ENCODE measurements at places on chromosomes 16 and 17.

- no peak for DNase-seq
Measured at GRCh38 chr17:54771409-54771915, 129.2 kb upstream of the TOM1L1 start.

GRCh38 chr16:30778549-30779244 lies 8.3 kb downstream of the ZNF629 start:
- peak; percentile 41 for DNase-seq

- DNase-seq: no peak
Measured at GRCh38 chr17:59369031-59369975, 37.8 kb downstream of the YPEL2 start.

GRCh38 chr17:43171586-43172487 lies 823 bp downstream of the NBR1 start:
- DNase-seq: peak; percentile 80

DNA sequence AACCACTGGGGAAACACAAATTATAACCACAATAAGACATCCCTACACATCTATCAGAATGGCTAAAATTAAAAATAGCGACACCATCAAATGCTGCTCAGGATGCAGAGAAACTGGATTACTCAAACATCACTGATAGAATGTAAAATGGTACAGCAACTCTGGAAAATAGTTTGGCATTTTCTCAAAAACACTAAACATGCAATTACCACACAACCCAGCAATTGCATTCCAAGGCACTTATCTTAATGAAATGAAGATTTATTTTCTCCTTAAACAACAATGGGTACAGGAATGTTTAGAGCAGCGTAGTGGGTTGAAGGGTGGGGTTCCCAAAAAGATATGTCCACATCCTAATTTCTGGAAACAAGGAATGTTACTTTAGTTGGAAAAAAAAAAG lies 309.0 kb upstream of the PMFBP1 start:
- no peak for DNase-seq

DNA sequence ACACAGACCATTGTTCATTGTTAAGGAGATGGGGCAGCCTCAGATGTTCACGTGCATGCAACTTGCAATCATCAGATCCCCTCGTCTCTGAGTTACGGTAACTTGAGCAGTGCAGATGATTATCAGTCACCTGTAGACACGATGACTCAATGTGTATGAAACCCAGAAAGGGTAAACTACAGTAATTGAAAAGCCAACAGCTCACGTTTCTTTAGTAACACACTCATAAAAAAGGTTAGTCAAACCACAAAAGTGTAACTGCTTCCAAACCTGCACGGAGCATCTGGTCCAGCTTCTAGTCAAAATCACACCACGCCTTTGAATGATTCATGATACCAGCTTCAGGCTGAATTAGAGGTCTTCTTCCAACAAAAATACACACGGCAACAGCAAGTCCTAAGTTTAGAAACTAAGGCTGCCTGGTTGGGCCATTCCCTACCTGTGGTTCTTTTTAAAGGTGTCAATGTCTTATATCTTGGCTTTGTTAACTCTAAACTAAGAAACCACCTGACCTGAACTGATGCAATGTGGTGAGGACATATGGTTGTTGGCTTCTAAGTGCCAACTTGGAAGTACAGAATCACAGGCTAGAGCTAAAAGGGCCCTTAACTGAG lies 32.3 kb downstream of the GRB7 start:
- no peak for DNase-seq

DNA sequence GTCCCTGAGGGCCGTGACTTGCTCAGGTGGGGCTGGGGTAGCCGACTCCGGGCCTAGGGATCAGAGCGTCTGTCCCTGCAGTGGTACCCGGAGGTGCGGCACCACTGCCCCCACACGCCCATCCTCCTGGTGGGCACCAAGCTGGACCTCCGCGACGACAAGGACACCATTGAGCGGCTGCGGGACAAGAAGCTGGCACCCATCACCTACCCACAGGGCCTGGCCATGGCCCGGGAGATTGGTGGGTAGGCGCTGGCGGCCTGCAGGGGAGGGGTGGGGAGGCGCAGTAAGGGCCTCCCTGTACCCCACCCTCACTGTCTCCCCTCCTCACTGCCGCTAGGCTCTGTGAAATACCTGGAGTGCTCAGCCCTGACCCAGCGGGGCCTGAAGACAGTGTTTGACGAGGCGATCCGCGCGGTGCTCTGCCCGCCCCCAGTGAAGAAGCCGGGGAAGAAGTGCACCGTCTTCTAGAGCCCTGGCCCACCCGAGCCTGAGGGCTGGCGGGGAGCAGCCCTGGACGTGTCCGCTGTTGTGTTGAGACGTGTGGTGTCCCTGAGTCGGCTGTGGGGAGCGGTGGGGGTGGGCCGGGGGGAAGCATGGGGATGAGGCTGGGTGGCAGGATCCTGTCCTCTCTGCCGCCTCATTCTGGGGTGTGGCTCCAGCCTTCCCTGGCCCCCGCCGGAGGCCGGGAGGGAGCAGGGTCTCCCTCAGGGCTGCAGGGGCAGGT lies 2.0 kb downstream of the RAC3 start:
- DNase-seq: no peak

GRCh38 chr16:49275050-49275730 lies 6.4 kb downstream of the CBLN1 start:
- no peak for DNase-seq

- DNase-seq: no peak
Measured at GRCh38 chr17:7803981-7804380, 30.0 kb upstream of the KDM6B start.

DNA sequence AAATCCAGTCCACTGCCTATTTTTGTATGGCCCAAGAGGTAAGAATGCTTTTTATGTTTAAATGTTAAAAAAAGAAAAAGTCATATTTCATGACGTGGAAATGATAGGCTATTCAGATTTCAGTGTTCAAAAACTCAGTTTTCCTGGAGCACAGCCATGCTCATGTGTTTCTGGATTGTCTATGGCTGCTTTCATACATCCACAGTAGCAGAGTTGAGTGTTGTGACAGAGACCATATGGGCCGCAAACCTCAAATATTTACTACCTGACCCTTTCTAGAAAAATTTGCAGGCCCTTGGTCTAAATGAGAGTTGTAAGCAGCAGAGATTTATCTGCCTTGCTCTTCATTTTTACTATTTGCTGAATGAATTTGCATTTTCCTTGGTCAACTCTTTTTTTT lies 264.1 kb downstream of the CBLN1 start:
- no peak for DNase-seq

- no peak for DNase-seq
Measured at GRCh38 chr16:15690296-15690695, 40.3 kb downstream of the NDE1 start.

DNA sequence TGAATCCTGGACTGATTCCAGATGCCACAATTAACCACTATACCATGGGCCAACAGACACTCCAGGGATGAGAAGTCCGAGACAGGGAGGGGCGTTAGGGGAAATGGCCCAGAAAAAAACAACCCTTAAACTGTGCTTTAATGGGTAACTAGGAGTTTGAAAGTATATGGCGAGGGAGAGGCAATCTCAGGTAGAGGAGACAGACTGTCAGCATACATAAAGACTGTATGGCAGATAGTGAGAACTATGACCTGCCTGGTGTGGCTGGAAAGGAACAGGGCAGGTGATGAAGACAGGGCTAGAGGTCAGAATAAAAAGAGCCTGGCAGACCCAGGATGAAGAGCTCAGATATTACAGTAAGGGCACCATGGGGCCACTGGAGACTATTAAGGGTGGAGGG lies 8.1 kb downstream of the ZZEF1 start:
- DNase-seq: no peak

GRCh38 chr17:36069136-36069535 lies 5.1 kb downstream of the CCL18 start:
- no peak for DNase-seq

DNA sequence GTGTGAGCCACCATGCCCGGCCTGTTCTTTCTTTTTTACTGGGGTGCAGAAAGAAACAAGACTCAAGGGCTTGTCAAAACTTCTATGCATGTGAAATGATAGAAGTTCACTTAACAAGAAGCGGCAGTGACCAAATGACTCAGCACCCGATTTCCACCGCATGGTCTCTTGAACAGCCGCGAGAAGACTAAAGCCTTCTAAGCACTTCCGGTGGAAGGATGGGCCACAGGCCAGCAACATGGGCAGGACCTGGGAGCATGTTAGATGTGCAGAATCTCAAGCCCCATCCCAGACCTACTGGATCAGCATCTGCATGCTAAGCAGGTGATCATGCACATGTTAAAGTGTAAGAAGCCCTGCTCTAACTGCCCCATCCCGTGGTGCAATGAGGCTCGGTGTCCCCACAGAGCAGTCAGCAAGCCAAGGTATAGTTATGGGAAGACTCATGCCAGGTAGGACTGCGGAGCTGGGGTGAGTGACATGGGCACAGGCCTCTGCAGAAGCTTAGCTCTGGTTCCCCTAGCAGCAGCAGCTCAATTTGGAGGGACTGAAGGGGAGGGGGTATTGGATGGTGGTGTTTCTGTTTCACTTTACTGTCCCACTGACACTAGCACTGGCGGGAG lies 88.5 kb upstream of the HNF1B start:
- peak; percentile 46 for DNase-seq

DNA sequence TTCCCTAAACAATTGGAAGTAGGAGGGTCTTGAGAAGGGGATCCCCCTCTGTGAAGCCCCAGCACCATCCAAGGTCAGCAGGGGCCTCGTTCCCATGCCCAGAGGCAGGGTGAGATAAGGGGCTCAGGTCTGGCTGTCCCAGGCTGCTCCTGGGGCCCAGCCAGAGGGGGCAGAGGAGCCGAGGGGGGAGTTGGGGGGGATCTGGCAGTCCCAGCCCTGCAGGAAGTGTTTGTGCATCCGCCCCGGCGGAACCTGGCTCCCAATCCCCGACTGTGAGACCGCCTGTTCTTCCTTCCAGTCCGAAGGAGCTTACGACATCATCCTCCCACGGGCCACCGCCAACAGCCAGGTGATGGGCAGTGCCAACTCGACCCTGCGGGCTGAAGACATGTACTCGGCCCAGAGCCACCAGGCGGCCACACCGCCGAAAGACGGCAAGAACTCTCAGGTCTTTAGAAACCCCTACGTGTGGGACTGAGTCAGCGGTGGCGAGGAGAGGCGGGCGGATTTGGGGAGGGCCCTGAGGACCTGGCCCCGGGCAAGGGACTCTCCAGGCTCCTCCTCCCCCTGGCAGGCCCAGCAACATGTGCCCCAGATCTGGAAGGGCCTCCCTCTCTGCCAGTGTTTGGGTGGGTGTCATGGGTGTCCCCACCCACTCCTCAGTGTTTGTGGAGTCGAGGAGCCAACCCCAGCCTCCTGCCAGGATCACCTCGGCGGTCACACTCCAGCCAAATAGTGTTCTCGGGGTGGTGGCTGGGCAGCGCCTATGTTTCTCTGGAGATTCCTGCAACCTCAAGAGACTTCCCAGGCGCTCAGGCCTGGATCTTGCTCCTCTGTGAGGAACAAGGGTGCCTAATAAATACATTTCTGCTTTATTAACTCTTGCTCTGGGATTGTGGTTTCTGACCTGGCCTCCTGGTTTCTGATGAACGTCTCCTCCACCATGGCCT lies 14.9 kb downstream of the GPRC5C start:
- no peak for DNase-seq

GRCh38 chr16:51508490-51509212 lies 357.6 kb upstream of the SALL1 start:
- no peak for DNase-seq

DNA sequence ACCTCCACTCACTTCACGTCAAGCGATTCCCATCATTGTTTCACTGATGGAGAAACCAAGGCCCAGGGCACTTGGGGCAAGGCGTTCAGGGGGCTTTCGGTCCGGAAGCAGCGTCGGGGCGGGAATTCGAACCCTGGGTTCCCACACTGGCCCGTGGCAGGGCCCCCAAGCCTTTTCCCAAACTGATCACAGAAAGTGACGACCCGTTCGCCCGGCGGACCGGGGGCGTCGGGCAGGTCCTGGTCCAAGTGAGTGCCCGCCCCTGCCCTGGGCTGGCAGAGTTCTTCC lies 856 bp upstream of the MON1B start:
- peak; percentile 31 for DNase-seq

DNA sequence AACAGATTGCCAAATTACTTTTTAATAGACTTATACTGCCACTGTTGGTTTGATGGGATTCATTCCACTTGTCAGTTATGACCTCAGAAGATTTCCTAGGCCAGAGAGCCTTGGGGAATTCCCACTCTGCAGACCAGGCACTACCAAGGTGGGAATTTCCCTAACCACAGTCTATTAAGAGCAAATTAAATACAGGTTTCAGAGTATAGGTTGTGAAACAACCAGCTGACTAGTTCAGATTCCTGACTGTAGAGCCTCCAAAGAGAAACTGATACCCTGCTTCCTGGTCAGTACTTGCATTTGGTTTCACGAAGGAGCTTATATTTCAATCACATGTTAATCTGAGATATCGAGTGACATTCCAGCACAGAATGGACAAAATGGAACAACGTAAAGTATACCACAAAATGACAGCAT lies 186.5 kb downstream of the STX8 start:
- no peak for DNase-seq

GRCh38 chr17:15511142-15511541 lies 43.7 kb upstream of the CDRT4 start:
- DNase-seq: no peak

DNA sequence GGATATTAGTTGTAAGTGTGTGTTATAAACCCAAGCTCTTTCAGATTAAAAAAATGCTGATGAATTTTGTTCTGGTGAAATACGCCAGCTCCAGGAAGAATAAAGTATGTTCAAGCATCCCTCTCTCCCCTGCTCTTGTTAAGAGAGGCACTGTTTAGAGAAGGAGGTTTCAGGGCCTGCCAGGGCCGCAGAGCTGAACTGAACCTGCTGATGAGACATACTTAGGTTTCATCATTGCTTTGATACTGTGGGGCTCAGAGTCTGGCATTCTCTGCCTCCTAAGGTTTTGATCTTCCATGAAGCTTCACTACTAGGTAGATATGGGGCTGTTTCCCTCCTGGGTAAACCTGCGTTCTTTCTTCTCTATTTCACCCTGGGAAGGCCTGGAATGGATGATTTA lies 175.3 kb upstream of the FAM20A start:
- DNase-seq: no peak

DNA sequence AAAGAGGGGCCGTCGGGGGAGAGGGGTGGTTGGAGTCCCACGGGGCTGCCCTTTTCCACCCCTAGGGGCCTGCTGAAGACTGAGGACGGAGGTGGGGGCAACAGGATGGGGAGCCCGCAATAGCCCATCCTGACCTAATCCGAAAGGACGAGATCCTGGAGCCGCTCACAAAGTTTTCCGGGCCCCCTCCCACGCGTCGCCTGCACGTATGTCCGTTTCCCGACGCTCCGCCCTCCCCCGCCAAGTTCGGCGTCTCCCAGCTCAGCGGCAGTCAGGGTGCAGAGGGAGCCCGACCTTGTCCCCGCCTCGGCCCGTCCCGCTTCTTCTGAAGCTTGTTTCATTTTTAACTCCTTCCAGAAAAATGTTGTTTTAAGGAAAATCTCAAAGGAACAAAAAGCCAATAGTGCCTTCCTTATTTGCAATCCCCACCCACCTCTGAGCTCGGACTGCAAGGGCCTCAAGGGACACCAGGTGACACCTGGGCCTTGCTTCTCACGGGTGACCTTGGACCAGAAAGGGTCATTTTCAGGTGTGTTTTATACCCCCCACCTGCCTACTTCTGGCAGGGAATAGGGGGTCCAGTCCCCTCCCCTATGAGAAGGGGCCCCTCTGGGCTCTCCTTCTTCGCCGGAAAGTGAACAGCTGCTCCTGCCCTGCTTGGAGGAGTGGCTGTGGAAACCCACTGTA lies 3.4 kb upstream of the ZNF423 start:
- DNase-seq: no peak

- DNase-seq: no peak
Measured at GRCh38 chr17:4375039-4375748, 8.7 kb upstream of the UBE2G1 start.
